CD4-positive, alpha-beta T cell treated with Interleukin-4 for 1 hour (primary cell): ENCODE measurements at places on chromosomes 13 and 19.

GRCh38 chr19:3357992-3358688, 8.2 kb upstream of the NFIC start:
- peak; percentile 42 for DNase-seq

DNA sequence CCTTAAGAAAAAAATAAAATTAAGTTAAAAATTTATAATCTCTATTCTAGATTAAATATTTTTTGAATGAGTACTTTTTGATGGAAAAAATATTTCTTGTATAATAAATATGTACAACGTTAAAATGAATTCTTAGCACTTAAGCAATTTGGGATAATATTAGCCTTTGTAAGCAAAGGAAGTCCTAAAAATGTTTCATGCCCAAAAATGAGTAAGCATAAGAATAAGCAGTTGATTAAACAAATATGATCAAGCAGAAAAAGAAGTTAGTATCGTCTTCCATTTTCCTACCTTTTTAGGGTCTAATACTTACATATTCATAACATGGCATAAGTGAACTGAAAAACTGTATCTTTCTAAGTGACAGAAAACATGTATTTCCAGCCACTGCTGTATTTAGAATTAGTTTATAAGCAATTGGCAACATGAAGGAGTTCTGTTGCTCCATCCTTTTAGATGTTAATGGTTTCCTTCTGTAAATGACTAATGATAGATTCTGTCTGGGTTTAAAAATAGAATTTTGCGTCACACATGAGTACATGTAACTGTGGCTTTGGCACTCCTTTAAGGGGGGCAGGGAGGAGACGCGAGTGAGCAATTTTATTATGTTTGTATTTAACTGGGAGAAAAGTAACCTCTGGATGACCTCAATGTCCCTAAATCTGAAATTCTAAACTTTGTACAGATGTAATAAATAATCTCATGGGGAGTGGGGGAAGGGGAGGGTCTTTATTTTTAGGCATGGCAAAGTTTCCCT, 237.4 kb downstream of the RGCC start:
- DNase-seq, result peak; percentile 29

DNA sequence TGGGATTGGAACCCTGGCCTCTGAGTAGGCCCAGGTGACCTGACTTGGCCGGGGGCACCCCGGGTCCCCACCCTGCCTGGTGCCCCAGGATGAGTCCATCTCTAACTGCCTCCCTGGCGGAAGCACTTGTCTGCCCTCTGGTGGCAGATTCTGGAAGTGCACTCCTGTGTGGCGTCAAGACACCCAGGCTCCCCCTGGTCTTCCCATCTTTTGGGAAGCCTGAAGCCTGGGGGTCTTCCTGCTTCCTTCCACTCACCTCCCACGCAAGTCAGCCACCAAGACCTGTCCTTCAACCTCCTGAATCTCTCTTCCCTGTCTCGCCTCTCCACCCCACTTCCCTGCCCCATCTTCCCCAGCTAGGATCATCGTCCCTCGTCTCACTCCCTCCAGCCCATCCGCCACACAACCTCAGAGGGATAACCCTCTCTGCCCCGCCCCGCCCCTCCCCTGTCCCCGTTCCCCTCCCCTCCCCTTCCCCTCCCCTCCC, 7.4 kb downstream of the RABAC1 start:
- DNase-seq, result peak; percentile 84

DNA sequence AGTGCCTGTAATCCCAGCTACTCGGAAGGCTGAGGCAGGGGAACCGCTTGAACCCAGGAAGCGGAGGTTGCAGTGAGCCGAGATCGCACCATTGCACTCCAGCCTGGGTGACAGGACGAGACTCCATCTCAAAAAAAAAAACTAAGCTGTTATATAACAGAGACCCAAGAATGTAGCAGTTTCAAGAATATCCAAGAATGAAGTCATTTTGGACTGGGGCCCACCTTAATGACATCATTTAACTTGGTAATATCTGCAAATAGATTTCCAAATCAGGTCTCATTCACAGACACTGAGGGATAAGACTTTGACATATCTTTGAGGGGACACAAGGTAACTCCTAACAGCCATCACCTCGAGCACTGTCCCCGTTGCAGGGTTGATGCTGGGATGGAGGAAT, 36.5 kb upstream of the MRI1 start:
- DNase-seq, result no peak

DNA sequence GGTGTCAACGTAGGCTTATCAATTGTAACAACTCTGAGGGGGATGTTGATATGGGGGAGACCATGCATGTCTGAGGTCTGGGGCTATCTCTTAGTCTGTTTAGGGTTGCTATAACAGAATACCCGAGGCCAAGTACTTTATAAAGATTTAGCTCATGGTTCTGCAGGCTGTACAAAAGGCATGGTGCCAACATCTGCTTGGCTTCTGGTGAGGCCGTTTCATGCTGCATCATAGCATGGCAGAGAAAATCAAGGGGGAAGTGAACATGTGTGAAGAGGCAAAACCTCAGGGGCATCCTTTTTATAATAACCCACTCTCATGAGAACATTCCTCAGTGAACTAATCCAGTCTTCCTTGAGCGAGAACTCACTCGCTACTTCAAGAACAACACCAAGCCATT, 353.8 kb downstream of the ENOX1 start:
- DNase-seq, result no peak

DNA sequence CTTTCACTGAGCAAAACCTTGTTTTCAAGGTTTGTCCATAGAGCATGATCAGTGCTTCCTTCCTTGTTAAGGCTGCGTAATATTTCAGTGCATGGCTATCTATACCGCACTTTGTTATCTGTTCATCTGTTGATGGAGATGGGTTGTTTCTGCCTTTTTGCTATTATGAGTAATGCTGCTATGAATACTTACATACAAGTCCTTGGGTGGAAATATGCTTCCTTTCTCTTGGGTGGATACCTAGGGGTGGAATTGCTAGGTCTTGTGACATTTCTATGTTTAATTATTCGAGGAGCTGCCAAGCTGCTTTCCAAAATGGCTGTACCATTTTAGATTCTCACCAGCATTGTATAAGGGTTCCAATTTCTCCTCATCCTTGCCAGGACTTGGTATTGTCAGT, 70.9 kb downstream of the SPATA13 start:
- DNase-seq, result no peak
